Skin of body (tissue), 3 donors: ENCODE measurements at places on chromosomes 2 and 18. TPM values are rescaled to one million over a fixed set of nuclear protein-coding genes. Genes with fewer than 3 reads are reported as not detected.

The RGPD4 gene
- total RNA-seq, result not detected

The SULT1C4 gene
- 14.7 TPM for total RNA-seq

The UGT1A4 gene
- total RNA-seq, result not detected

The GPD2 gene
- total RNA-seq, result 29.7 TPM

The MSTN gene
- 6.2 TPM for total RNA-seq

The MOB1A gene
- 71.2 TPM for total RNA-seq

The EMILIN2 gene
- 37.6 TPM for total RNA-seq

The CRYBA2 gene
- total RNA-seq, result not detected

The SNTG2 gene
- 5.2 TPM for total RNA-seq

GRCh38 chr2:207243601-207244000 lies 77.9 kb upstream of the KLF7 start:
- DNase-seq, result no peak

DNA sequence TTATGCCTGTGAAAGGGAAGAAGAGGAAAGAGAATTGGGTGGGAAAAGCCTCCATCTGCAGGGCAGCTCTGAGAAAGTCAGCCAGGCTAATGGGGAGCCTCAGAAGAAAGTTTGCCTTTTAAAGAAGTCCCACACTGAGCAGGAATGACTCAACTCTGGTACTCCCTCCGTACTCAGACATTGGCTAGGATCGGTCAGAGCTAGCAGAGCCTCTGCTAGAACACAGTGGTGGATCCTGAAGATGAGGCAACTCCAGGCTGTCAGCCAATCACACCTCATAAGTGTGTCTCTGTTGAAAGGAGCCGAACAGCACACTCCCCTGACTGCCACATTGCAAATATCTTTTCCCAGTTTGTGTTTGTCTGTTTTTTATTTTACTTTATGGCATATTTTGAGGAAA lies 96.9 kb downstream of the HNRNPLL start:
- DNase-seq, result no peak

DNA sequence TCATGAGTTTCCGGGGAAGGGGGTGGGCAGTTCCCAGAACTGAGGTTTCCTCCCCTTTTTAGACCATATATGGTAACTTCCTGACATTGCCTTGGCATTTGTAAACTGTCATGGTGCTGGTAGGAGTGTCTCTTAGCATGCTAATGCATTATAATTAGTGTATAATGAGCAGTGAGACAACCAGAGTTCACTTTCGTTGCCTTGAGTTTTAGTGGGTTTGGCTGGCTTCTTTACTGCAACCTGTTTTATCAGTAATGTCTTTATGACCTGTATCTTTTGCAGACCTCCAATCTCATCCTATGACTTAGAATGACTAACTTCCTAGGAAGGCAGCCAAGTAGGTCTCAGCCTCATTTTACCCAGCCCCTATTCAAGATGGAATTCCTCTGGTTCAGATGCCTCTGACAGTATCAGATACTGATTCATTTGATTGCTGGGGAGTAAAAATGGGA lies 447.3 kb downstream of the XIRP2 start:
- no peak for DNase-seq

DNA sequence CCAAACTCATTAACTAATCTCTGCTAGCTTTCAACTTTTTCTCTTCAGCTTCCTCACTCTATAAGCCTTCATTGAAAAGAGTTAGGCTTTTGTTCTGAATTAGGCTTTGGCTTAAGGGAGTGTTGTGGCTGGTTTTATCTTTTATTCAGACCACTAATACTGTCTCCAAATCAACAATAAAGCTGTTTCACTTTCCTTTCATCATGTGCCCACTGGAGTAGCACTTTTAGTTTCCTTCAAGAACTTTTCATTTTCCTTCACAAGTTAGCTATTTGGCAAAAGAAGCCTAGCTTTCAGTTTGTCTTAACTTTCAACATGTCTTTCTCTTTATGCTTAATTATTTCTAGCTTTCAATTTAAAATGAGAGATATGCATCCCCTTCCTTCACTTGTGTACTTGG lies 271.7 kb upstream of the FSIP2 start:
- no peak for DNase-seq

DNA sequence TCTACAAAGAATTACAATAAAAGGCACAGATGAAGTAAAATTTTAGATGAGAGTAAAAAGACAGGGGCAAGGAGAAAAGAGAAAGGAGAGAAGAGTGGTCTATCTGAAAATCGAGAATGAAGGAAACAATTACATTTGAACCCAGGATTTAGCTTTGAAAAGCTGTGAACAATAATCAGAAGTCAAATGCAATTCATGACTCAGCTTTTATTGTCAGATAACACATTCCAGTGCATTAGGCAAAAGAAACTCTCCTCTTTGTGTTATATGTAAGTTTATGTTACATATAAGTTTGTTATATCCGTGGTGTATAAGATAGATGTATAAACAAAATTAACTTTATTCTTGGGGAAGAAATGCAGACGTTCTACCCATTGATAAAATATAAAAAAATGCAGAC lies 284.5 kb downstream of the GBX2 start:
- DNase-seq, result no peak

GRCh38 chr2:190105554-190105953 lies 43.0 kb upstream of the MSTN start:
- DNase-seq, result no peak

- DNase-seq, result no peak
Measured at GRCh38 chr2:172234716-172235691, 132.3 kb upstream of the DLX2 start.

DNA sequence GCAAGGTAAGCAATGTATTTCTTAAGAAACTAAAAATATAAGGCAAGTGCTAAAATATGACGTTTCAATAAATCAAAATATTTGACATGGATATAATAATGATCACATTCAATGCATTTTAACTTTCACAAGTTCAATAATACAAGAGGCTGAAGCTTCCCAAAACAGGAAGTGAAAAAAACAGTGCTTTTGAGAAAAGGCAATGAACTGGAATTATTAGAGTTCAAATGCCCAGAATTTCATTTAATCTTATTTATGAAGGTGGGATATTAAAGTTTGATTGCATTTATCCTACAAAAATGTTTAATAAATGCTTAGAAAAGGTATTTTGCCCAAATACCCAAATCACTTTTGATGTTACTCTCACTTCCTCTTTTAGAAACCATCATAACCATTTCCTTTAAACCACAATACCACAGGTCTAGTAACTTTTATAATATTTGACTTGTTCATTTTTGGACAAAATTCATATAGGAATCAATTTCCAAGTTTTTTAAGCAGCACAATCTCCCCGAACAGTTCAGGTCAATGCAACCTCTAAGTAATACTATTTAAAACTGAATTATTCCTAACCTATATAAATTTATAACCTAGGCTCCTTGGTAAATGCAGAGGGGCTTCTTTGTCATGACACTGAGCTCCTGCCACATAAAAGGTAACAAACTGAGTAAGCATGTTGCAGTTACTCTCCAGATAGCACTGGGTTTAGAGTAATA lies 2.1 kb downstream of the NCKAP1 start:
- DNase-seq, result no peak

DNA sequence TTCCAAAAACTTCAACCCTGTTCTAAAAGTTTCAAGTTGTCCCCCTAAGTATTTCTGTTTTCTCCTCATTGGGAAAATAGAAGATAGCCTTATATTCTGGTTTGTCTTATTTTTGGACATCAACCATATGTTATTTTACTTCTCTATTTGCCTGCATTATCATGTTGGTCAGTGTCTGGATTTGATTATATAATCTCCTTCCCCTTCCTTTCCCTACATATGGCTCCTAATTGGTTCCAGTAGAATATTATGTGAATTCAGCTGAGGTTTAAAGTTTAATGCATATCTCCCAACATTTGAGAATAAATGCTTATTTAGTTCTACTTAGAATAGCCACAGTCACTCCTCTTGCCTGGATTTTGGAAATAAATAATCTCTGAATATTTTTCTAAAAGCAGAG lies 66.9 kb downstream of the OXER1 start:
- peak; percentile 38 for DNase-seq

DNA sequence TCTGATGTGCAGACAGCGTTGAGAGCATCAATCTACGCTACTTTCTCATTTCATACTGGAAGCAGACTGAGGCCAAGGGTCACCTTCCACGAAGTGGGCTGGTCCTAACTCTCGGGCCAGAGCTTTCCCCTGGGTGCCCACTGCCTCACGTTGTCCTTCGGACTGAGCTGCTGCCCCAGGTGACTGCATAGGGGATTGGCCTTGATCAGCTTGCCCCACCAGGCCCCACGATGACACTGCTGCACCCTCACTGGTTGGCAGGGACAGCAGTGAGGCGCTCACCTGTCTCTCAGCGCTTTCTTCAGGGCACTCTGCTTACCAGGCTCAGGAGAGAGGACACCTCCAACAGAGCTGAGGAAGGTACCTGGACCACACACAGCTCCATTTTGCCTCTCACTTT lies 47.3 kb downstream of the CABLES1 start:
- no peak for DNase-seq

- DNase-seq, result no peak
Measured at GRCh38 chr2:241673797-241674725, 12.6 kb downstream of the DTYMK start.

DNA sequence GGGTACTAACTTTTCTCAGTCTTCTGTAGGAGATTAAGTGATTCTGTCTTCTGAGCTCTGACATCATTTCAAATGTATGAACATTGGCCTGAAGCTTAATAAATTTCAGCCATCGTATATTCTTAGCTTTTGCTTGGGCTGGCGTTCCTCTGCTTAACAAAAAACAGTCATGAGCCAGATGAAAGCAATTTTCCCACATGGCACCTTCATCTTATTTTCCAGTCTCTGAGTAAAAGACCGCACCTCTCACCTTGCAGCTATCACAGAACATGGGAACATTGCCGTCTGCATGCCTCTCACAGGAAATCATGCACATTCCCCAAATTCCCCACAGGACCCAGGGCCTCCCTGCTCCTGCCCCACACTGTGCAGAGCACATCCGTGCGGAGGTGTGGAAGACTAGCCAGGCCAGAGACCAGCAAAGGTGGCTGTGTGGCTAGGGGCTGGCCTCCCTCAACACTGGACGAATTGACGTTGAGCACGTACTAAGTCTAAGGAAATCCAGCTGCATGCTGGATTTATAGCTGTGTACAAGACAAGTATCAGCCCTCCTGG lies 531.8 kb upstream of the ID2 start:
- peak; percentile 75 for DNase-seq

GRCh38 chr2:159145745-159146354 lies 140.7 kb downstream of the WDSUB1 start:
- DNase-seq, result no peak

GRCh38 chr2:51243892-51244535 lies 212.1 kb upstream of the NRXN1 start:
- DNase-seq, result no peak

- DNase-seq, result no peak
Measured at GRCh38 chr2:143802871-143803650, 673.8 kb downstream of the ARHGAP15 start.

DNA sequence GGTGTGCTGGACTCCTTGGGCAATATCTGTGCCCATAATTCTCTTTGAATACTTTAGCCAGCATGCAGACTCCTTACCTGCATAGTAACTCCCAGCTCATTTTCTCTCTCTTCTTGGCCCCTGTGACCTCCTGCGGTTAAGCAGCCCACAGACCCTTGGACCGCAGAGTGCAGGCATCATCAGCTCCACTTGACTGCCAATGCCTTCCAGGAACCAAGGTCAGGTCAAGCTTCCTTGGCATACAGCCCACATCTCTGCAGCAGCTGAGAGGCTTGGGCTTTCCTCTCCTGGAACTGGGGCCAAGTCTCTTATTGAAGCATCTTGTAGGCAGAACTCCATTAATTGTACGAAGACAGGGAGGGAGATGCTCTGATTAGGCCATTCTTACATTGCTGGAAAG lies 130.1 kb upstream of the PIEZO2 start:
- DNase-seq, result no peak

DNA sequence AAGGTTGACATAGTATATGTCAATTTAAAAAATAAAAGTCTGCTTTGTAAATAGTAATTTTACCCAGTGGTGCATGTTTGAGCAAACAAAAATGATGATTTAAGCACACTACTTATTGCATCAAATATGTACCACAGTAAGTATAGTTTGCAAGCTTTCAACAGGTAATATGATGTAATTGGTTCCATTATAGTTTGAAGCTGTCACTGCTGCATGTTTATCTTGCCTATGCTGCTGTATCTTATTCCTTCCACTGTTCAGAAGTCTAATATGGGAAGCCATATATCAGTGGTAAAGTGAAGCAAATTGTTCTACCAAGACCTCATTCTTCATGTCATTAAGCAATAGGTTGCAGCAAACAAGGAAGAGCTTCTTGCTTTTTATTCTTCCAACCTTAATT lies 78.6 kb upstream of the CSRNP3 start:
- no peak for DNase-seq

DNA sequence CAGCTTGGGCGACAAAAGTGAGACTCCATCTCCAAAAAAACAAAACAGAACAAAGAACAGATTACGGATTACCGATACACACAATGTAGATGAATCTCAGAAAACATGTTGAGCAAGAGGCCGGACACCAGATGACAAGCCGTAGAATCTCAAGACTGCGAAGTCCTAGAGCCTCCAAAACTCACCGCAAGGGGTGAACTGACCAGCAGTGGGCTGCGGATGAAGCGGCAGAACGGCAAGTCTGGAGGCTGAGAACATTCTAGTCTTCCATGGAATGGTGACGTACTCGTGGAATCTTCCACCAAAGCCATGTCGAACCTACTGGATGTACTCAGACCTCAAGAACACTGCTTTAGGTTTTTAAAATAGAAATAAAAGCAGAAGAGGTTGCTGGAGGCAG lies 198.8 kb downstream of the NDUFA10 start:
- DNase-seq, result no peak

DNA sequence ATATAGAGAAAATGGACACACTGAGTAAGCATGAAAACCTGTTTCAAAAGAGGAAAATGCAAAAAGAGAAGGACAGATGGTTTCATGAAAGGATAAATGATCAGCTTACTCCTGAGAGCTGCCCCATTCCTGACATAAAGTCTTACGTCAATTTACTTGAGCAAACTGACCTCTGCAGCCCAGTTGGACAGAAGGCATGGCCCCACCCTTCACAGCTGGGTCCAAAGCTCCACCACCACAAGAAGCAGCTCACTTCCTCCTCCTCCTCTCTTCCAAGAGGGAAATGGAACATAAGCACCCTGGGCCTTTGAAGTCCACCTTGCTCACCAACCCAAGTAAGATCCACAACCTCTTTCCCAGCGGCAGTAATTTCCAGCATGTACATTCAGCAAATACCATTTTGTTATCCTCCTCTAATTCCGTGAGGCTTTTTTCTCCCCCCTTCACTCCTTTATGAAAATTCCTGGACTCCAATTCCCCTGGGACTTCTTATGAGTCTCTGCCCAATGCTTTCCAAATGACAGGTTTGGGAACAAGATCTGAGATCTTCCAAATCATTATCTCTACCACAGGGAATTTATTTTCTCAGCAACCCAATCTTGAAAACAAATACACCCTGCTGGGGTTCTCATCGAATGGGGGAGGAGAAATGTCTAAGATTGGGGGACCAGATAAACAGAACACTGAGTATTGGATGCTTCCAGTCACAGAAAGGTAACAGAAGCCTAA lies 10.1 kb downstream of the COL4A4 start:
- DNase-seq, result no peak

GRCh38 chr2:177117755-177118154 lies 94.8 kb upstream of the HNRNPA3 start:
- DNase-seq, result no peak

- no peak for DNase-seq
Measured at GRCh38 chr2:74301262-74301661, 42.0 kb downstream of the SLC4A5 start.

GRCh38 chr2:150385211-150385610 lies 102.3 kb downstream of the RND3 start:
- no peak for DNase-seq

- no peak for DNase-seq
Measured at GRCh38 chr18:58124475-58124874, 80.4 kb downstream of the NEDD4L start.

GRCh38 chr2:239267288-239267951 lies 133.4 kb downstream of the HDAC4 start:
- peak; percentile 69 for DNase-seq
